ENCODE measurements at places on chromosomes 1 and 21.

DNA sequence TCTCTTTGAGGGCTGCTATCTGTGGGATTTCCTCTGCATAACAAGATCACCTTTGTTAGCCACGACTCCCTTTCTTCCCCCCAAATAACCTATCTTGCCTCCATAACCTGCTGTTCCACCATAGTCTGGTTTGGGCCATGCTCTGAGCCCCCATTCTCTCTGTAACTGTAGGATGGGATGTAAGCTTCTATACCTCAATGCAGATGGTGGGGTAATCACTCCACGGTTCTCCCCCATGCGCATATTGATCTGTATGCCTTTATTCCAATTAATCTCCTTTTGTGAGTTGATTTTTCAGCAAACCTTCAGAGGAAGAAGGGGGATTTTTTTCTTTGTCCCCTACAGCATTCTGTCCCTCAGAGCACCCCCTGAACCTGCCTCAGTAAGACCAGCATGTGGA is 170.1 kb upstream of the IRF2BP2 start:
- DNase-seq, result no peak

GRCh38 chr1:26799479-26800142 is 11.9 kb downstream of the PIGV start:
- DNase-seq, result peak; percentile 25

- no peak for DNase-seq
Measured at GRCh38 chr1:180905927-180906326, 6.8 kb upstream of the KIAA1614 start.

- no peak for DNase-seq
Measured at GRCh38 chr1:54459726-54460191, 53.6 kb upstream of the SSBP3 start.

- DNase-seq, result no peak
Measured at GRCh38 chr1:10495952-10496351, 21.2 kb downstream of the PEX14 start.
